ENCODE measurements at places on chromosomes 12 and 14.

GRCh38 chr12:44384136-44384535, 492.0 kb downstream of the NELL2 start:
- no peak for DNase-seq
- H3K4me3 ChIP-seq = no peak overlapping the region
- H3K4me1 ChIP-seq = peaks cover 9% of the 10 kb centered on the region
- no peaks in the 10 kb centered on the region for H3K36me3 ChIP-seq
- H3K27me3 ChIP-seq = no peaks in the 10 kb centered on the region
- H3K27ac ChIP-seq = no peak overlapping the region

DNA sequence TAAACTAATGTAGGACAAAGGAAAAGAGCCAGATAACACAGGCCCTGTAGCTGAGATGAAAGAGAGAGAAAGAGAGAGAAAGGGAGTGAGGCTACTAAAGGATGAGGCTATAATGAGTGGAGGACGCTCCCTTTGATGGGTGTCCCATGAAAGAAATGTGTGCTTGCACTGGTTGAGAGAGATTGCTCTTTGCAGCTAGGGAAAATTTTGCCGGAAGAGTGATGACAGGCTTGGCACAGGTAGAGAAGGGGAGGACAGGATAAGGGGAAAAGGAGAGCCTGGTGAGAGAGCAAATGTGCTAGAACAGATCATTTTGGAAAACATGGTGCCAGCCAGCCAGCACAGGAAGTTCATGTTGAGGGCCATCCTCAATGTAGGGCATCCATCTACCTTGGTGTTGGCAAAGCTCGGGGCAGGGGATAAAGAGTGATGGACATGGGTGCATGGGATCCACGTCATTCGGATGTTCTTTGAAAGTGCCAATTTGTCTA, 248.6 kb downstream of the BTG1 start:
- no peak overlapping the region for H3K4me3 ChIP-seq
- no peak overlapping the region for H3K27ac ChIP-seq
- no peak for DNase-seq
- H3K4me1 ChIP-seq = peaks cover 11% of the 10 kb centered on the region
- no peaks in the 10 kb centered on the region for H3K36me3 ChIP-seq

DNA sequence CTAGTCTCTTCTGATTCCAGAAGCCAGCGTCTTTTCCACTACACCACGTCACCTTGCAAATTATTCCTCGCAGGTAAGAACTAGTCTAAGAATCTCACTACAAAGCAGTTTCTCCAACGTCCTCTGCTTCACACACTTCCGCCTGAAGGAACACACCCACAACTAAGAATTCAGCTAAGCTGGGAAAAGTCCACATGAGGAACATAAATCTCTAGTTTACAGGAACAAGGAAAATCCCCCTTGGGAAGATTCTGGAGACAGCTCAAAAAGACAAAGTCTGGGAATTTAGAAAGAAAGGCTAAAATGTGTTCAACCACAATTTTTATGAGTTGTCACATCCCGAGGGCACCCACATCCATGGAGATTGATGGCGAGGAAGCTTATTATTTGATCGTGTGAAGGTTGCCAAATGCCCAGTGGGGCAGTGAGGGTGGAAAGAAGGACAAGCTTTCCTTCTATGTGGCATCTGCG, 780.2 kb upstream of the TBX3 start:
- no peaks in the 10 kb centered on the region for H3K27me3 ChIP-seq
- no peak overlapping the region for H3K4me3 ChIP-seq
- H3K4me1 ChIP-seq = no peaks in the 10 kb centered on the region
- DNase-seq = no peak
- H3K27ac ChIP-seq = no peak overlapping the region
- H3K36me3 ChIP-seq = no peaks in the 10 kb centered on the region

- H3K27ac ChIP-seq = no peak overlapping the region
- no peaks in the 10 kb centered on the region for H3K27me3 ChIP-seq
- H3K4me3 ChIP-seq = no peak overlapping the region
- H3K36me3 ChIP-seq = no peaks in the 10 kb centered on the region
Observed at GRCh38 chr12:70468741-70469140, 102.7 kb downstream of the KCNMB4 start.

DNA sequence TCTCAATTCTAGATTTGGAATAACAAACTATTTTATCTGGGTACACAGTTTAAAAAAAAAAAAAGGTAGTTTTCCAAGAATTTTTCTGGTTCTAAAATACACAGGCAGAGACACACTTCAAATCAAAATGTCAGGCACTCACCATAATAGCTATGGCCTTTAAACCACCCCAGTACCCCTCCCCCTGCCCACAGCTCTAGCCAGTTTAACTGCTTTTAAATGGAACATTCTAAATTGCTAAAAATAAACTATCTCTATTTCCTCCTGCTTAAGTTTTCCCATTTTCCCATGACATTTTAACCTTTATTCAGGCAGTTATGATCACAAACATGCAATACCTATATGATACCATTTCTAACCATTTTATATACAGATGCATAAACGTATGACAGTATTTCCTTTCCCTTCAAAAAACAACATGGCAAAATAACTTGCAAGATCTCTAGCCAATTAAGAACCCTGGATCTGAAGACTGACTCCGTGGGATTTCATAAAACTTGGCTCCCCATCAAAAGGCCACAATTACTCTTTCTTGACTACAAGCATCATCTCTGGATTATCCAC, 46.3 kb downstream of the PPP2R5E start:
- H3K27ac ChIP-seq = no peak overlapping the region
- no peak for DNase-seq
- H3K4me3 ChIP-seq = no peak overlapping the region

- H3K4me3 ChIP-seq = no peak overlapping the region
- H3K27me3 ChIP-seq = no peaks in the 10 kb centered on the region
- H3K4me1 ChIP-seq = no peaks in the 10 kb centered on the region
- DNase-seq = no peak
- no peak overlapping the region for H3K27ac ChIP-seq
Observed at GRCh38 chr14:31357279-31357678, 63.1 kb downstream of the HEATR5A start.

- no peak overlapping the region for H3K27ac ChIP-seq
- no peak for DNase-seq
- no peak overlapping the region for H3K4me3 ChIP-seq
- no peaks in the 10 kb centered on the region for H3K36me3 ChIP-seq
Observed at GRCh38 chr14:24110060-24110459, 4.5 kb upstream of the DCAF11 start.

- H3K4me3 ChIP-seq = no peak overlapping the region
- H3K27ac ChIP-seq = no peak overlapping the region
- H3K36me3 ChIP-seq = no peaks in the 10 kb centered on the region
- no peaks in the 10 kb centered on the region for H3K27me3 ChIP-seq
Observed at GRCh38 chr14:101217616-101218371, 314.3 kb upstream of the RTL1 start.

- H3K27ac ChIP-seq = no peak overlapping the region
- H3K4me3 ChIP-seq = no peak overlapping the region
- H3K4me1 ChIP-seq = no peaks in the 10 kb centered on the region
- no peaks in the 10 kb centered on the region for H3K27me3 ChIP-seq
- no peak for DNase-seq
Observed at GRCh38 chr14:101249676-101250036, 311.6 kb upstream of the DIO3 start.

GRCh38 chr12:106214571-106214970, 33.2 kb downstream of the CKAP4 start:
- DNase-seq = no peak
- no peak overlapping the region for H3K27ac ChIP-seq
- H3K36me3 ChIP-seq = no peaks in the 10 kb centered on the region
- H3K4me3 ChIP-seq = no peak overlapping the region

GRCh38 chr14:72852194-72852593, 41.7 kb downstream of the DPF3 start:
- H3K4me3 ChIP-seq = no peak overlapping the region
- DNase-seq = no peak
- peaks cover 3% of the 10 kb centered on the region for H3K4me1 ChIP-seq
- no peak overlapping the region for H3K27ac ChIP-seq

DNA sequence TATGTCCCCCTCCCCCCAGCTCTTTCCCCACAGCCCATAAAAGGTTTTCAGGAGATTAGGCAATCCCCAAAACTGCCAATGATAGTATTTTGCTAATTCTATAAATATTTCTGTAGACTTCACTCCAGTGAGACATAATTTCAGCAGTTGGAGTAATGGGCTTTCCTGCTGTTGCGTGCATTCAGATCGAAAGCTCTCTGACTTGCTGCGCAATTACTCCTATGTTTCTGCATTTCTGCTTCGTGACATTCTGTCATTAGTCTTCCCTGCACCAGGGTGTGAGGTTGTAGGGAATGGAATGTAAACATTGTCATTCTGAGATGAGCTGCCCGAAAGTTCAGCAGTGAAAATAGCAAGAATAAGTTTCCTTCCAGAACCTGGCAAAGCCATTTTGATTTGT, 58.2 kb downstream of the SAMD4A start:
- H3K4me3 ChIP-seq = no peak overlapping the region
- no peak for DNase-seq
- peaks cover 16% of the 10 kb centered on the region for H3K4me1 ChIP-seq
- H3K36me3 ChIP-seq = no peaks in the 10 kb centered on the region
- no peaks in the 10 kb centered on the region for H3K27me3 ChIP-seq
- H3K27ac ChIP-seq = no peak overlapping the region

GRCh38 chr14:102893452-102893851, 29.0 kb upstream of the AMN start:
- H3K27me3 ChIP-seq = no peaks in the 10 kb centered on the region
- H3K4me3 ChIP-seq = no peak overlapping the region
- H3K36me3 ChIP-seq = no peaks in the 10 kb centered on the region
- DNase-seq = no peak

DNA sequence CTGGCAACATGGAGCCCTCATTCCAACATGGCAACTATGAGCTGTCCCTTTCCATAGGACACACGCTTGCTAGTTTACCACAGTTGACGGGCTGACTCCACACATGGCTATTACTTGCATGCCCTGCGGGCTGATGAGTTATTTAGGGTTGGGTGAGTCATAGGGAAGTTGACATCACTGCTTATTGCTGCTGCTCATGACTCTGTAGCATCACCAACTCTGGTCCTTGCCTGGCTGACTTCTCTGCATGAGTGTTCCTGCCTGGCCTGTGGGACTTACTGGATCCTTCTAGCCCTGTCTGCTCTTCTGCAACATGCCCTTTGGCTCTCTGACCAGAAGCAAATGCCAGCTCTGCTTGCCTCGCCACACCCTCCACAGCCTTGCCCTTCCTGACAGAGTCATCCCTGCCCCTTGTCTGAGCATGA, 199.5 kb downstream of the ANO6 start:
- H3K4me3 ChIP-seq = no peak overlapping the region
- H3K27me3 ChIP-seq = no peaks in the 10 kb centered on the region
- H3K4me1 ChIP-seq = no peaks in the 10 kb centered on the region
- no peaks in the 10 kb centered on the region for H3K36me3 ChIP-seq
- no peak for DNase-seq

GRCh38 chr12:123676616-123677320, 5.9 kb downstream of the TCTN2 start:
- no peaks in the 10 kb centered on the region for H3K36me3 ChIP-seq
- no peaks in the 10 kb centered on the region for H3K27me3 ChIP-seq
- DNase-seq = no peak
- H3K27ac ChIP-seq = no peak overlapping the region
- H3K4me1 ChIP-seq = no peaks in the 10 kb centered on the region

DNA sequence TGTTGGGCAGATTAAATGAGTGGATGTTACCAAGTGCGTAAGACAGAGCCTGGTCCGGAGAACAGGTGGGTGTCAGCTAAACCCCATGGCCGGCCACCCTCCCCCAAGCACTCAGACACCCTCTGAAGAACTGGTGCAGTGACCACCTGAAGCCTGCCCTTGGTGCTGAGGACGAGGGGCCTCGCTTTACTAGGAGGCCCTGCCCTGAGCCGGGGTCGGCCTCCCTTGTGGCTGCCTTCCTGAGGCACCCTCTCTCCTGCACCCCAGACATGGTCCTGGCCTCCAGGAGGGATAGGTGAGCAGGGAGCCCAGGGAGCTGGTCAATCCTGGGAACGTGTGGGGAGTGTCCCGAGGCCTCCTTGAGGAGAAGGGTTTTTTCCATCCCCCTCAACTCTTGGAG, 4.9 kb upstream of the KIF26A start:
- DNase-seq = no peak
- H3K4me3 ChIP-seq = no peak overlapping the region
- H3K36me3 ChIP-seq = no peaks in the 10 kb centered on the region
- H3K4me1 ChIP-seq = peaks cover 26% of the 10 kb centered on the region

GRCh38 chr12:46628176-46628575, 197.6 kb downstream of the SLC38A4 start:
- DNase-seq = no peak
- no peaks in the 10 kb centered on the region for H3K27me3 ChIP-seq
- no peaks in the 10 kb centered on the region for H3K4me1 ChIP-seq

DNA sequence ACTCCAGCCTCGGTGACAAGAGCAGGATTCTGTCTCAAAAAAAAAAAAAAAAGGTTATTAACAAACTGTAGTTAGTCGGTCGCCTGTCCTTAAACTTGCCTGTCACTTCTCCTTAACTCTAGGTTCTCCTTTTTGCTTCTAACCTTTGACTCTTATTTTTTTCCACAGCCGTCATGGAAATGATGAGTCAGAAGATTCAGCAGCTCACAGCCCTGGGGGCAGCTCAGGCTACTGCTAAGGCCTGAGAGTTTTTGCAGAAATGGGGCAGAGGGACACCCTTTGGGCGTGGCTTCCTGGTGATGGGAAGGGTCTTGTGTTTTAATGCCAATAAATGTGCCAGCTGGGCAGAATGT, 418 bp upstream of the MYG1 start:
- H3K27me3 ChIP-seq = no peaks in the 10 kb centered on the region
- no peak overlapping the region for H3K27ac ChIP-seq
- DNase-seq = no peak

- DNase-seq = no peak
- H3K27ac ChIP-seq = no peak overlapping the region
- peaks cover 9% of the 10 kb centered on the region for H3K36me3 ChIP-seq
- no peak overlapping the region for H3K4me3 ChIP-seq
- H3K4me1 ChIP-seq = no peaks in the 10 kb centered on the region
Observed at GRCh38 chr12:123621101-123621500, 12.4 kb downstream of the EIF2B1 start.

GRCh38 chr12:92070864-92071445, 74.7 kb downstream of the BTG1 start:
- no peaks in the 10 kb centered on the region for H3K36me3 ChIP-seq
- H3K4me3 ChIP-seq = no peak overlapping the region
- H3K27me3 ChIP-seq = no peaks in the 10 kb centered on the region
- H3K27ac ChIP-seq = no peak overlapping the region
- DNase-seq = no peak

- H3K36me3 ChIP-seq = no peaks in the 10 kb centered on the region
- DNase-seq = peak; percentile 62
- peak overlapping the region; percentile 33 for H3K27ac ChIP-seq
- no peaks in the 10 kb centered on the region for H3K27me3 ChIP-seq
Observed at GRCh38 chr14:35949920-35950513, 123.9 kb downstream of the BRMS1L start.

- H3K4me1 ChIP-seq = peaks cover 7% of the 10 kb centered on the region
- no peaks in the 10 kb centered on the region for H3K27me3 ChIP-seq
- H3K4me3 ChIP-seq = no peak overlapping the region
- H3K36me3 ChIP-seq = peaks cover 5% of the 10 kb centered on the region
- no peak for DNase-seq
Observed at GRCh38 chr14:70576891-70577290, 23.6 kb downstream of the MED6 start.
